Stimulated activated CD8-positive, alpha-beta memory T cell treated with anti-CD3 and anti-CD28 coated beads, Interleukin-7, amount 100 ng/mL, for 1 hour (primary cell): ENCODE measurements at places on chromosomes 2 and 18.

DNA sequence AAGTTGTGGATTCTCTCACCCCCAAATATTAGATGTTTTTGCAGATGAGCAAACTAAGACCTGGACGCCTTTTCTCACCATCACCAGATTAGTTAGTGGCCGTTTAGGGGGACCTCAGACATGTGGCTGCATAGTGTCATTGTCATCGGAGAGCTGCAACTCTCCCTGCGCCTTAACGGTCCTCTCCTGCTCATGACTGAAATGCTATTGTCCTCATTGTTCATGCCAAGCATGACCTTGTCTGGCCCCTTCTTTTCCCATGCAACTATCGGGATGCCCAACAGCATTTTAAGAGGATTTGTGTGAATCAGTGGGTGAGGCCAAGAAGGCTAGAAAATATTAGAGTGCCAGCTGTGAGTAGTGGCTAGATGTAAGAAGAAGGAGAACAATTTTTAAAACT, 174.2 kb downstream of the SOCS6 start:
- no peak for DNase-seq

- DNase-seq, result no peak
These were observed 372.8 kb upstream of the MYT1L start for GRCh38 chr2:2703762-2704427.

DNA sequence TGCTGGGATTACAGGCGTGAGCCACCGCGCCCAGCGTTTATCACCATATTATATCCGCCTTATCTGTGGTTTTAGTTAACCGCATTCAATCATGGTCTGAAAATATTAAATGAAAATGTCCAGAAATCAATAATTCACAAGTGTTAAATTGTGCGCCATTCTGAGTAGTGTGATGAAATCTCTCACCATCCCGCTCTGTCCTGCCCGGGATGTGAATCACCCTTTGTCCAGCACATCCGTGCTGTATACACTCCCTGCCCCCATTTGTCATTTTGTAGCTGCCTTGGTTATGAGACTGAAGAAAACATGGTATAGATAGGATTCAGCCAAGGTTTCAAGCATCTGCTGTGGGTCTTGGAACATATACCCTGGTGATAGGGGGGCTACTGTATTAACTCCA, 70.7 kb downstream of the TIMM21 start:
- DNase-seq, result no peak

DNA sequence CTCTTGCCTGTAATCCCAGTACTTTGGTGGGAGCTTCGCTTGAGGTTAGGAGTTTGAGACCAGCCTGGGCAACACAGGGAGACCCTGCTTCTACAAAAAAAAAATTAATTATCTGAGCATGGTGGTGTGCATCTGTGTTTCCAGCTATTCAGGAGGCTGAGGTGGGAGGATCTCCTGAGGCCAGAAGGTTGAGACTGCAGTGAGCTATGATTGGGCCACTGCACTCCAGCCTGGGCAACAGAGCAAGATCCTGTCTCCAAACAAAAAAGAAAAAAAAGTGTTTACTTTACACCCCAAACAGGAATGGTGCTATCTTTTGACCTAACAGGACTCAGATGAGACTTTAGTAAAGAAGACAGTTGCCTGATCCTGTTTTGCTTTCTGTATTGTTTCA, 35.6 kb downstream of the MAL start:
- DNase-seq, result no peak

GRCh38 chr2:46520130-46520711, 40.9 kb downstream of the TMEM247 start:
- DNase-seq, result no peak

- no peak for DNase-seq
These were observed 970 bp upstream of the ADCYAP1 start for GRCh38 chr18:903701-904100.

DNA sequence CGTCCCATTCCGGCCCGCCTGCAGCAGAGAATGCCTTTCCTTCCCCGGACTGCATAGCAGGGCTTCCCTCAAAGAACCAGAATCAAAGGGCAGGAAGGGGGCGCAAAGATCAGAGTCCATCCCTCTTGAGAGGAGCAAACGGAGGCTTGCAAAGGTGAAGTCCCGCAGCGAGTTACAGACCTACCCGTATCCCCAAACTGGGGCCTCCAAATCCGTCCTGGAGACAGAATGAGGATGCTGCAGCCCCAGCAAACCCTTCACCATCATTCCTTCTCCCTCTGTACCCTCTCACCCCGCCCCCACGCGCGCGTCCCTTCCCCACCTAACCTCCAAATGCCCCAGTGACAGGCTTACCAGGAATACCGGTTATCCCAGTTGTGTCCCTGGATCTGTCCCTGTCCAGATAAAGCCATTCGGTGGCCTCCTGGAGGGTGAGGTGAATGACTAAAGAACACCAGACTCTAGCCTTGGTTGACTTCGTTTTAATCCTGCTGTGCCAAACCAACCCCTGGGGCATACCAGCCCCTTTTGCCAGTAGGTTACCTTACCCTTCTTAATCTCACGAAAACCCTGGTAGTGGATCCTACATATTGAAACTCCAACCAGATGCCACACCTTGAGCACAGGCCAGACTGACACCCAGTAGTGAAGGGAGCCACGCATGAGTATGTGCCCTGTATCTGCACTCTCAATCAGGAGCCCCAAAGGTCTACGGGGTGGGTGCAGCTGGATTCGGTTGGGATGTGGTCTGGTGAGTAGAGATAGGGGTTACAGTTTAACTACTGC, 961 bp upstream of the SLC40A1 start:
- DNase-seq, result no peak

DNA sequence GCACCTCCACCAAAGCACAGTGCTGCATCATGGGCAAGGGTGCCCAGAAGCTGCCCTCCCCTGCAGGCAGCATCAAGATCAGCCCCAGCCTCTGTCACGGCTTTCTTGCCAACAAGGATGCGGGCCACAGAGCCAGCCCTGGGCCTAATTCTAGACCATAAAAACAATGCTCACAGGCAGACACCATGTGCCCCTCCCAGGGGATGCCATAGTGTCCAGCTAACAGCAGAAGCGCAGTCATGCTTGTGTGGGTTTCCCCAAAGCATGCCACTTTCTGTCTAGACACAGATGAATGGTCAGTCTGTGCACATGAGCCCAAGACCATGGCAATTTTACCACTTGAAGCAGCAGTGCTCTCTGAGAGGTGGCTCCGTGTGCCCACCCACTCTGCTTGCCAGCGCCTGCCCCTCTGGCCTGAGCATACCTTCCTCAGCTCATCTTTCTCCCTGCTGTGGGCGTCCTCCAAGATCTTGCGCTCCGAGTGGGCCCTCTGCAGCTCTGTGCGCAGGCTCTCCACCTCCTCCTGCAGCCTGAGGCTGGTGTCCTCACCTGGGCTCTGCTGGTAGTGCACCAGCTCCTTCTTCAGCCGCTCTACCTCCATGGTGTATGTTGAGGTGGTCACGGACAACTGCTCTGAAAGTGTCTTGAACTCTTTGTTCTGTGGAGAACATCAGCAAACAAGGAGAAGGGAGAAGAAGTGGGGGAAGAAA, 81.3 kb upstream of the ACAA2 start:
- DNase-seq, result no peak

- DNase-seq, result no peak
These were observed 16.6 kb downstream of the NIF3L1 start for GRCh38 chr2:200905618-200906296.

- no peak for DNase-seq
These were observed 167.3 kb downstream of the DOK6 start for GRCh38 chr18:69567813-69568488.

DNA sequence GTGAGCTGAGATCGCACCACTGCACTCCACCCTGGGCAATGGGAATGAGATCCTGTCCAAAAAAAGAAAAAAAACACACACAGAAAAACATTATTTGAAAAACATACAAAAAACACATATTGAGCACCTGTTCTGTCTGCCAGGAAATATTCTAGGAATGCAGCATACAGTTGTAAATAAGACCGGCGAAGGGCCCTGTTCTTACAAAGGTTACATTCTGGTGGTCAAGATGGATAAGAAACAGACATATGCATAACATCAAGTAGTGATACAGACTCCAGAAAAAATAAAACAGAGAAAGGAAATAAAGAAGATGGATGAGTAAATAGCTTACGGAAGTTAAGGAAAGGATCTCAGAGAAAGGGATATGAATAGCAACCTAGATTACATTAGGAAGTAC, 159.8 kb downstream of the GALNT3 start:
- no peak for DNase-seq

DNA sequence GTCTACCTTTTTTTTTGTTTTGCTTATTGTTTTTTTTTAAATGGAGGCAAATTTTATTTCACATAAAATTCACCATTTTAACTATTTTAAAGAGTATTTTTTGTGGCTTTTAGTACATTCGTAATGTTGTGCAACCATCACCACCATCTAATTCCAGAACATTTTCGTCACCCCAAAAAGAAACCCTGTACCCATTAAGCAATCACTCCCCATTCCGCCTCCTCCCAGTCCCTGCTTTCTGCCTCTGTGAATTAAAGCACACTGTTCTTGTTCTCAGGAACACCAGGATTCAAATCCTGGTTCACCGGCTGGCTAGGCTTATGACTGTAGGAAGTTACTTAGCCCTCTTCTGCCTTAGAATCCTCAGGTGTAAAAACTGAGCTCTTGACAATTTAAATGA, 36.9 kb upstream of the EPAS1 start:
- DNase-seq, result no peak

DNA sequence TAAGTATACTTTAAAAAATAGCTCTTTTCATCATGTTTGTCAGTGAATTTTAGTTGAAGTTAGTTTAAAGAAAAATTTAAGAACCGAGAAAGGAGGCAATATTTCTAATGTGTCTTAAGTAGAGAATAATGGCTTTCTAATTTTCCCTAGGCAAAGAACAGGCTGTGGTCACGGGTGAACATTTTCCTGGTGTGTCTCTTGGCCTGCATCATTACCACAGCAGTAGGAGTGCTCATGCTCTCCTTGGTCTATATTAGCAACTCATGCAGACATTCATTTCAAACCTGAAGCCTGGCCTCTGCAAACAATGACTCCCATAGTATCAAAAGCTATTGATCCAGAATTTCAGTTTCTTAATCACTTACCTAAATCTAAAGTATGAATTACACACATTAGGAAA, 57.4 kb downstream of the C18orf54 start:
- DNase-seq, result no peak

DNA sequence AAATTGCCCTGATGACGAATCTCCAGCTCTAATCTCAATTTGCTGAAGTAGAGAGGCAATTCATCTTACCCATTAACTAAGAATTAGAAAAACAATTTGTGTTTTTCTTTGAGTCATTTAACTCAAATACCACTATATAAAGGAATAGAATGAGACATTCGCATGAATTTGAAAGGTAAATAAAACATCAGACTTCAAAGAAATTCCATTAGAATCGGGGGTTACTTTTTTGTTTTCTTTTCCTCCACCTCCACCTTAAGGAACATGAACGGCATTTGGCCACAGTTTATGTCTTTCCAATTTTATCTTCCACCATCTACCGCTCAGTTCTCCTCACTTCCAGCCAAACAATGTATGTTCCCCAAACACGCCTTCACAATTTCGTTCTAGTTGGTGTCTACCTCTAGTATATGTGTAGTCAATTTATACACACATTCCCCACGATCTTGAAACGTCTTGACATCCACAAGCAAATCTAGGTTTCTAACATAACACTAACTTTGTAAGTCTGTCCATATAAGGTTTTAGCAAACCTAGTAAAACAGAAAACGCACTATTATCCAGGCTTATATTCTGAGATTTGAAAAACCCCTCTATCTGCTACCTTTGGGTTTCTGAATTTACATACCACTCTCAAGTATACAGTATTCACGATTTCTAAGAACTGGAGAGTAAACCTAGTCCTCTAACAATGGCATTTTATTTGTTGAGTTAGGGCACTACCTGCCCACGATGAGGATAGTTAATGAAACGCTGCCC, 1.2 kb upstream of the SMCHD1 start:
- no peak for DNase-seq

DNA sequence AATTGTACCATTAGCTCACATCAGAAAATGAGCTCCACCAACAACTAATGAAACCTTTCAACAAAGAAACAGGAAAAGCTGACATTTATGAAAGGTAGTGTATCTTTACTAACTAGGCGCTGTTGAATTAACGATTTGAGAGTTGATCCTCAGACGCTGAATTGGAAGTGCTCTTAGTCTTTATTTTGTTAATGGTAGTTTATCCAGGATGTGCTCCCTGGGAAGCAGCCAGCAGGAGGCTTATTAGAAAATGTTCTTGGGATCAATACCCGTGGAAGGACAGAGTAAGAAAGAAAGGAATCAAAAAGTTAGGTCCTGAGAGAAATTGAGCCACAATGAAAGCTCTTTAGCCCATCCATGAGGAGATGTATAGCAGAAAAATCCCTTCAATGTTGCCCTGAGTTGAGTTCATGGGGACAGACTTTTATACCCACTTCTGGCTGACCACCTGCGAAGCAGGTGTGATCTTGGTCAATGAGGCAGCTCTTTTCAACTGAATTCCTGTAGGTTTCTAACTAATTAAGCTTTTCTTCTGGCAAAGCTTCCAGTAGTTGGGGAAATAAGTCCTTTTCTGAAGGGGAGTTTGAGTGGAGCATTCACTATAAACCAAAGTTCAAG, 492.6 kb upstream of the REG3G start:
- DNase-seq, result no peak

GRCh38 chr2:47249157-47249900, 94.2 kb upstream of the STPG4 start:
- DNase-seq, result no peak

GRCh38 chr2:57443086-57443485, 603.5 kb upstream of the VRK2 start:
- DNase-seq, result no peak

- DNase-seq, result no peak
These were observed 60.2 kb downstream of the LRRC30 start for GRCh38 chr18:7291046-7291445.

GRCh38 chr2:77363277-77363676, 158.9 kb downstream of the LRRTM4 start:
- no peak for DNase-seq

DNA sequence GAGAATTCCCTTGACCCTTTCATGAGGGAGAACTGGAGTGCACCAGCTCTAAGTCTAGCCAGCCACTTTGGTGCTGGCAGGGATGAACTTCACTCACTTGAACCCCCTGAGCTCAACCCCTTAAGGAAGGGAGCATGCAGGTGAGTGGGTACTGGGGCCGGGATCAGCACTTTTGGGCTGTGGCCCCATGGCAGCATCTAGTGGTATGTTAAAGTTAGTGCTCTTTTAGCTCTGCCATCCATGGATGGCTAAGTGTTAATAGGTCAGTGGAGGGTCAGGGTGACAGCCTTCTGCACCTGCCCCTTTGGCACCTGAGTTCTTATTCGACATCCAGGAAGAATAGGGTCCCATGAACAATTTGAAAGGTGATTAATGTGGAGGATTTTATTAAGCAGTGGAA, 689.0 kb upstream of the FSHR start:
- no peak for DNase-seq

GRCh38 chr2:240377366-240377765, 58.1 kb upstream of the GPC1 start:
- no peak for DNase-seq

GRCh38 chr2:195594248-195594647, 62.8 kb upstream of the SLC39A10 start:
- DNase-seq, result no peak

DNA sequence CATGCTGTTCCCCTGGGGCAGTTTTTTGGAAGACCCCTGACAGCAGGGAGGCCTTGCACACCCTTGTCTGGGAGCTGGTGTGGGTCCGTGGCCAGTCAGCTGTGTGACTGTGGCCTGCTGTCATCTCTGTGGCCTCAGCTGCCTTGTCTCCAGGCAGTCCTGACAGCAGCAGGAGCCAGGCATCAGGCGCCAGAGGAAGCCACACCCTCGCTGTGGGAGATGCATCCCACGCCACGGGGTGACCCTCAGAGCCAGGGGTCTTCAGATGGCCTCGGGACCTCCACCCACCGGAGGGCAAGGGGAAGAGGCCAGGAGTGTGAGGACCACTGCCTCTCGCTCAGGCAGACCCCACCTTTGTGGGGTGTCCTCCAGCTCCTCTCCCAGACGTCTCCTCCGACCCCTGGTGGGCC, 5.0 kb downstream of the BOK start:
- no peak for DNase-seq
